Skin of body (tissue), 3 donors: ENCODE measurements at places on chromosomes 1 and 21.

GRCh38 chr1:183920651-183921050, 115.7 kb downstream of the RGL1 start:
- no peak for DNase-seq

DNA sequence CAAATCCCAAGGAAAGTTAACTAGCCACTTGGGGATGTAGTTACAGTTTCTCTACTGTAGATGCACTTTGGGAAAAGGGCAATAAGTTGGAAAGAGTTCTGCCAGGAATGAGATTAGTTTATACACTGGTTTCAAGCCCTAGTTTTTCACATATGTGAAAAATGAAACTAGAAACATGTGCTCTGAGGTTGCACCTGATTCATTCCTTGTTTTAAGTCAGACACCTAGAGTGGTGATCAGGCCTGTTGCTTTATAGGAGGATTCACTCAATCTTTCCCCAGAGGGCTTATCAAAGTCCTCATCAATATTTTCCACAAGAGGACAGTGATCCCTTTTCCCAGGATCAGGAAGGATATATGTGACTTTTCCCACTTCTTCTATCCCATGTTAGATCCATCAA, 515.9 kb upstream of the PKN2 start:
- DNase-seq: no peak

- DNase-seq: no peak
Measured at GRCh38 chr1:112925015-112925414, 31.0 kb downstream of the SLC16A1 start.

GRCh38 chr1:83583351-83584014, 415.4 kb downstream of the TTLL7 start:
- no peak for DNase-seq

- no peak for DNase-seq
Measured at GRCh38 chr21:37562920-37563640, 196.5 kb downstream of the DYRK1A start.
